Upper lobe of right lung (tissue), 1 donor: ENCODE measurements at places on chromosomes 6 and 20.

- no peak for DNase-seq
These were observed 14.0 kb downstream of the MRPS18A start for GRCh38 chr6:43673444-43674084.

DNA sequence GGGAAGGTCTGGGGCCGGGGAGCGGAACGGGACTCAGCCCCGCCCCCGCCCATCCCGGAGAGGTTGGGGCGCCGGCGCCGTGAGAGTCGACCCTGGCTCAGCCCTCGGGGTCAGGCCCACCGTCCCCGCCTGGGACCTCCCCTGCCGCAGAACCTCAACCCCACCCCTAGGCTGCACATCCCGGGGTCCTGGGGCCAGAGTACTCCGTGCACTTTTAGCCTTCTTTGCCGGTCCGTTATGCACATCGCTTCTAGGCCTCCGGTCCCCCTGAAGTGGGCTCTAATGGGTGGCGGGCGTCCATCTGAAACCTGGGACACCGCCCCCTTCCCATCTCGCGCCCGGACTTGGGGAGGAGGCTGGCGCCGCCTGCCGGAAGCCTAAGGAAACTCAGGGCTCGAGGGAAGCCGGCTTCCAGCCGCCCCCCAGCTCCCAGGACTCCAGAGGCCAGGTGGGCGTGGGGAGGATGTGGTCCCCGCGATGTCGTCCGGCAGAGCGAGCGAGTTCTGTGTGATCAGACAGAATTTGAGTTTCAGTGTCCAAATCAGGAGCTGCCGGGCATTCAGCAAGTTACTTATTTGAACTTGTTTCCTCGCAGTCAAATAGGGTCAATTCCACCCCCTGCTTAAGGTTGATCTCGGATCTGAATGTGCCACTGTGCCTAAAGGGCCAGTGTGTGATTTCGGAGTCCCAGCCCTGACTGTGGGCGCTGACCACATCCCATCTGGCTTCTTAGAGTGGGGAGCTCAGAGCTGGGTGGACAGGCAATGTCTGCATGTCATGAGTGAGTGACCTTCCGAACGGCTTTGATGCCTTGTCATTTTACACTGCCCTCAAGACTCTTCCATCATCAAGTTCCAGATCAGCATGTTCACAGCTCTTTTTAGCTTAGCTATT is 47.6 kb downstream of the CPXM1 start:
- no peak for DNase-seq

- DNase-seq: peak; percentile 71
These were observed 25.2 kb downstream of the TRAM2 start for GRCh38 chr6:52551483-52552277.

DNA sequence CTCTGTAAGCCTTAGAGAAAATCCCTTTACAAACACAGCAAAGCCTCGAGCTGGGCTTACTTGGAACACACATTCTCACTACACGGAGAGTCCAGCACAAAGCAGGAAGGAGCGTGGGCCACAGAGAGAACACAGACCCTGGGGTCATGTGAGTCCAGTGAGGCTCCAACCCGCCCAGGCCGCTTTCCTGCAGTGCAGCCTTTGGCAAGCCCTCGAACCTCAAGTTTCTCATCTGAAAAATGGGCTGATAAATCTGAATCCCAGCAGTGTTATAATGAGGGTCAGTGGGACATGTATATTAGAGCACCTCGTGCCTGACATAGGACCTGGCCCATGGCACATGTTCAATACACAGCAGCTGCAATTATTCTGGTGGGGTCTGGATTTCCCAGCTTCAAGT is 305.5 kb upstream of the SULF2 start:
- DNase-seq: no peak

DNA sequence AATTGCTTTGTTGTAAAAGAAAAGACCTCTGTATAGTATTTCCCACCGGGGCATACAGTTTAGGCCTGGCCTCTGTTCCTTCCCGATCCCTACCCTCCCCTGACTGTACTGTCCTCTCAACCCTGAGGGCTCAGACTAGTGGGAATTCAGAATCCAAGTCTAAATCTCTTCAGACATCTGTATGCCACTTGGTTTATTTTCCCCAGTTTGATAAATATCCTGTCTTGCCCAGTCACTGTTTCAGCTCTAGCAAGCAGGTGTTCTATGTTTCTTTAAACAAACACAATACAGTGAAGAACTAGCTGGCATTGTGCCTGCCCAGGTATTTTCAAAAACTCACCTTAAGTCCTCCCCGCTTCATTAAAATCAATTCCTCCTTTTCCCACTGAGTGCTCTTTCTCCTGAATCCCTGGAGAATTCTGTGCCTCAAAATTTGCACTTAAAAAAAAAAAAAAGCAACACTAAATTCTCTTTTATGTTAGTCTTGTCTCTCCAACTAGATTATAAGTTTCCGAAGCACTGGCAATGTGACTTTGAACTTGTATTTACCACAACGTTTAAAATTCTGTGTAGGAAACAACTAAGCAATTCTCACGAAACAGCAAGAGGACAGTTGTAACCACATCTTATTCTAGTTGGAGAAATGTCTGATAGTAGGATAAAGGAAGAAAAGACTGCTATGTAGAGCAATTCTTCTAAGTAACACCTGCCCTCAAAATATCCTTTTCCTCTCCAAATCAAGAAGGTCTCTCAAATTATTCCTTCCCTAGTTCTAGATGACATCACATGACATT is 112.0 kb upstream of the CARMIL1 start:
- no peak for DNase-seq

- no peak for DNase-seq
These were observed 71.3 kb downstream of the ZMYND8 start for GRCh38 chr20:47285189-47285588.

- DNase-seq: no peak
These were observed 25.5 kb downstream of the TMEM14A start for GRCh38 chr6:52696418-52696817.

DNA sequence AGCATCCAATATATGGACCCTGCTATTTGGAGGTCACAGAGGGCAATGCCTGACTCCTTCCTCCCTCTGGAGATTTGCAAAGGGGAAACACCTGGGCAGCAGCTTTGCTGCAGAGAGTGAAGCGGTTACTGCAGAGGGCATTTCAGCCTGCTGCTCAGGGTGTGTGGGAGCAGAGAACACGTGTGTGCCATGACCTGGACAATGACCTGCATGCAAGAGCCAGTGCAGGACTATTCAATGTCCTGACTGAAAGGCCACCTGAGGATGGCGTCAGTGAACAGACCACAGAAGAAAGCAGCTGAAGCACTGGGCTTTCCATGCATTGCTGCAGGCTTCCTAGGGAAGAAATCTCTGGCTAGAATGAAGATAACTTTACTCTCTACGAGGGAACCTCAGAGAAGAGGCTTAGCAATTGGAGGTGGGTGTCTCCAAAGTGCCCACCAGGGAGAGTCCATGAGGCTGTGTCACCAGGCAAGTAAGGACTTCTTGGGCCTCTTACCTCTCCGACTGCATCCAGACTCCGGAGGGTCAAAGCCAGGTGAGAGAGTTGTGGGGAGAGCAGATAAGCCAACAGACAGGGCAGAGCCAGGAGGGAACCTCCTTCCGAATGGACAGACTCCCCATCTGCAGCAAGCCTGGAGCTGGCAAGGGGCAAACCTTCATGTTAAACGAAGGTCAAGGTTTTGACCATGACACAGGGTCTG is 52.9 kb upstream of the PMEPA1 start:
- DNase-seq: no peak

GRCh38 chr6:30156262-30156599 is 4.8 kb downstream of the TRIM10 start:
- no peak for DNase-seq

GRCh38 chr6:114897536-114897935 is 554.7 kb upstream of the HS3ST5 start:
- no peak for DNase-seq

DNA sequence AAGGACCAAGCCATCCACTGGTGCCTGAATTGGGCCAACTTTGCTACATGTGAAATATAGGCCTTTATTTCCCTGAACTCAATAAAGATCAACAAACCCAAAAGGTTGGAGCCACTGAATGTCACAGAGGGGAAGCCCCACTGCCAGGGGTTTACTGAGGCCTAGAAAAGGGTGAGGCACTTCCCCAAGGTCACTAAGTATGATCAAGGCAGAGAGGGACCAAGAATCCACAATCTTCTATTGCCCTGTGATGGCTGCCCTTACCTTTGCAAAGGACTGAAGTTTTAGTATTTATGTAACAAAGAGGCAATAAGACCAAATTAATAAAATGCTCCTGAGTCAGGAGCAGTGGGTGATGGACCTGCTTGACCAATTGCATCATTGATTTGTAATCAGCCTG is 18.0 kb downstream of the TREM1 start:
- DNase-seq: no peak

GRCh38 chr20:5090191-5090590 is 29.6 kb downstream of the PCNA start:
- no peak for DNase-seq

DNA sequence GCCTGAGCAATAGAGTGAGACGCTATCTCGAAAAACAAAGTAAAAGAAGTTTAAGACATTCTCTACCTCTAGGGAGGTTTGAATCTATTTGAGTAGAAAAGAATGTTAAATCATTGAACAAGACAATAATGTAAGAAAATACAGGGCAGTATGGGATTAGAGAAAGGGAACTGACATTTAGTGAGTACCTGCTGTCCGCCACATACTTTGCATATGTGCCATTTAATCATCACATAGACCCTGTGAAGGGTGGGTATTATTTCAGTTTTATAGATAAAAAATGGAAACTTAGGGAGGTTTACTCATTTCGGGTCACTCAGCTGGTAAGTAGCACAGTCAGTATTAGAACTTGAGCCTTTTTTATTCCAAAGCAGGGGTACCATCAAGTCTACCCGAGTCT is 31.4 kb downstream of the STK4 start:
- no peak for DNase-seq

GRCh38 chr20:34538671-34539123 is 19.8 kb upstream of the MAP1LC3A start:
- peak; percentile 74 for DNase-seq

DNA sequence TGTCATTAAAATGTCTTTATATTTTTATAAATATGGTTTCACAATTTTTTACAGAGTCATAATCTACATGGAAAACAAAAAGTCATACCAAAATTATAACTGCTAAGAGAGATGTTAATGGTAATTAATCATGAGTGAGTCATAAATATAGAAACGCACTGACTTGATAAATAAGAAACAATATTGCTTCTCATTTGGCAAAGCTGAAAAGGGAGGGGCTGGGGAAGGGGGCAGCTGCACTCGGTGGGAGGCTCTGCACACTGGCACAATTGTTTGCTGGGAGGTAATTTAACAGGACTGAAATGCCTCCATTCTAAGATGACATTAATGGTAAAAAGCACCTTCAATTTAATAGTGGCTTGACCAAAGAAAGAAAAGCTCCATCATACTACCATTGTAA is 133.3 kb upstream of the AGPAT4 start:
- DNase-seq: no peak

DNA sequence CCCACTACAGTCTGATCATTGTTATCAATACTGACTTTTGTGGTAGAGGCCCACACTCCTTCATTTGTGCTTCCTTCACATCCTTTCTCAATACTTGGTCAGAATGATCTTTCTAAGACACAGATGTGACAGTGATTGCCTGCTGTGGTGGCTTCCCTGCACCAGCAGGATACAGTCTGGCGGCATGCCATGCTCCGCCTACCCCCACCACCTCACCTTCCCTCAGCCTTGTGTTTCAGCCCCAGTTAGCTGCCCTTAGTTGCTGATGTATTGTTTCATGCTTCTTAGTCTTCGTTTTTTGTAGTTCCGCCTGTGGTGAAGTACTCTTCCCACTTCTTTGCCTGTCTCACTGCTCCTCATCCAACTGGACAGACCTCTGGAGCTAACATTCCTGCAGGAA is 10.9 kb downstream of the LRRC1 start:
- no peak for DNase-seq

DNA sequence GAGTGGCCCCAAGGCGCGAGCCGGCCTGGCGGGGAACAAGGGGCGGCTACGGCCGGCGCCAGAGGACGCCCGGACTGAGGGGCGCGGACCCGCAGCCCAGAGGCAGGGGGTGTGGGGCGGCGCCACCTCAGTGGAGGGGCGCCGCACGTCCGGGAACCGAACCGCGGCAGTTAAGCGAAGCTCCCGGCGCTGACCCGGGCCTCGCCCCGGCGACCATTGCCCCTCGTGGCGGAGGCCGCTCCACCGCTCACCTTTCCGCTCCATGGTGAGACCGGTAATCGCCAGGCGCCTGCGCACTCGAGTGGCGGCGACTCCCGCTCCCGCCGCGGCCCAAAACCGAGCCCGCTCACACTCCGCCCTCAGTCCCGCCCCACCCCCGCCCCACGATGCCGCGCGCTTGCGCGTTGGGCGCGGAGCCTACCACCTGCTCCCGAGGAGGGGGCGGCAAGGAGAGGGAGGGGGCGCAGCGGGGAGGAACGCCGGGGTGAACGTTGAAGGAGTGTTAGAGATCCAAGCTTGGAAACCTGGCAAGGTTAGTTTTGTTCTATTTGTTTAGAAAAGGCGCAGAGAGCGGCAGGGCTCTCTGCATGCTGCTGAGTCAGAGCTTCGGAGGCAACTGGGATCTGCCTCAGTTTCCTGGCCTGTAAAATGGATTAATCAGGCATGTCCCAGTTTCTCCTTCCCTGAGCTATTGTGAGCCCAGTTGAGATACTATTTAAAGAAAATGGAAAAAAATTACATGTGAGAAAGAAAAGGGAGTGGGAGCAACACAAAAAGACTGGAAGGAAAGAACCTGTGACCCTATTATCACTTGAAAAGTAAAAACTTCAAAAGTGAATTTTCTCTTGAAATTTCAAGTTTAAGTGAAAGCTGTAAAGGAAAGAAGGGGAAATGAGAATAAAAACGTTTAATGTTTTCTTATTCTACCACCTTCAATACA is at the start of gene SRPK1:
SRPK1 (minus strand) TSS at position 306 of the 940 bp plus-strand sequence; CDS start at position 264, 42 bp downstream.
- DNase-seq: peak; percentile 95

DNA sequence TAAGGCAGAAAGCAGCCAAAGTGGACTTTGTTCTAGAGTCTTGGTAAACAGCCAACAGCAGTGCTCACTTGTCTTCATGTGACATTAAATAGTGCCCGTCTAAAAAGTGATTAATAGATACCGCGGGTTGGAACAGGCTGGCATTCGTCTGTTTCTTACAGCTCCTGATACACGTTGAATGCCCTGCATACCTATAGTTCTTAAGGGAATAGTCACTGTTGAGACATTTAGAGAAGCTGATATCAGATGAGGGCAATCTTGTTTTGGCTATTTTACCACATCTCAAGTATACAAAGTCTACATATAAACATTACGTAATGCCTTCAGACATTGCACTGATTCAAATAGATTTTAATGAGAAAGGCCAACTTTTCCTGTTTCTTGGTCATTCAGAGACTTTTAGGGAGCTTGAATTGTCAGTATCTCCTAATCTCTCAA is 374.9 kb upstream of the FLRT3 start:
- no peak for DNase-seq

DNA sequence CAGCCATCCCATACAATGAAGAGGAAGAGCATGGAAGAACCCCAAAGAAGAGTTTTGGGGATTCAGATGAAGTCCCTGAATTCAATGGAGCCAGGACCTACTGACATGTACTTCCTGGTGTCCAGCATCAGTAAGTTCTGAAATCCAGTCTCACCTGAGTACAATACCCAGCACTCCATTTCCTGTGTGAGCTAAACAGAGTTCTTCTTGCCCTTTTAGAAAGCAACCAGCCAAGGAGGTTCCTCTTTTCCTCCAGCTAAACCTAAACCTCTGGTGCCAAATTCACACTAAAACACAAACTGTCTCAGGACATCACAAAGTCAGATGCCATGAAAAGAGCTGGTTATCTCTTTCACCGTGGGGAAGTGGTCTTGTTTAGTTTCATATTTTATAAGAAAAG is 71.5 kb downstream of the PKHD1 start:
- no peak for DNase-seq

- DNase-seq: no peak
These were observed 9.6 kb upstream of the CHD6 start for GRCh38 chr20:41627611-41628244.

GRCh38 chr6:60952500-60952899 is 1333.5 kb downstream of the KHDRBS2 start:
- no peak for DNase-seq
